Skin of body (tissue), 3 donors: ENCODE measurements at places on chromosomes 1 and 21. TPM values are rescaled to one million over a fixed set of nuclear protein-coding genes. Genes with fewer than 3 reads are reported as not detected.

DNA sequence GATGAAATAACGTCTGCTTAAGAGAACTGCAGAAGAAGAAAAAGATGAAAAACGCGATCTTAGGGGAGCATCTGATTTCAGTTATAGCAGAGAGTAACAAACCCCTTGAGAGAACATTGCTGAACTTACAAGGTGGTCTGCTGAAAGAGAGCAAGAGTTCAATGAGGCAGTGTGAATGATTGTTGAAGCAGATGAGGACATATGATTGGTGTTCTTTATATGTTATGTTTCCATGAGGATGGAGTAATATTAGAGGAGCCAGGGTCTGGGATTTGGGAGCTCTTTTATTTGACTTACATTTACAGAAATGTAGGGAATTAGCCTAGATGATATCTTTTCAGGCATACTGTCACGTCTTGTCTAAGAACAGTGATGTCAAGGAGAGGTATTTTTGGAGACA lies 1302.0 kb downstream of the KCNT2 start:
- DNase-seq = peak; percentile 17

DNA sequence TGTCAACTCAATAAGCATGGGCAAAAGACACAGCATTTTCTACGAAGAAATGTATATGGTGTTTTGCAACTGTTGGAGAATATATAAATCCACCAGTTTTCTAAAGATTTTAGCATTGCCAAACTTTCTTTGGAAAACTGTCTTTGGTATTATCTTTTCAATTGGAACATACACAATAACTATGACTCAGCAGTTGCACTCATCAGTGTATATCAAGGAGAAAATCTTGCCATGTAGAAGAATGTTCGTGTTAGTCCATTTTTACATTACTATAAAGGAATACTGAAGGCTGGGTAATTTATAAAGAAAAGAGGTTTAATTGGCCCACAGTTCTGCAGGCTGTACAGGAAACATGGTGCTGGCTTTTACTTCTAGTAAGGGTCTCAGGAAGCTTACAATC lies 41.1 kb downstream of the PRKAA2 start:
- DNase-seq = no peak

Gene OR2L13
- total RNA-seq = not detected

GRCh38 chr1:235938709-235939479 lies 72.2 kb upstream of the LYST start:
- no peak for DNase-seq

Gene TSTD1
- total RNA-seq = 29.3 TPM

Gene VSIG8
- 8.2 TPM for total RNA-seq

Gene COL9A2
- 4.9 TPM for total RNA-seq

Gene TPTE
- total RNA-seq = not detected

DNA sequence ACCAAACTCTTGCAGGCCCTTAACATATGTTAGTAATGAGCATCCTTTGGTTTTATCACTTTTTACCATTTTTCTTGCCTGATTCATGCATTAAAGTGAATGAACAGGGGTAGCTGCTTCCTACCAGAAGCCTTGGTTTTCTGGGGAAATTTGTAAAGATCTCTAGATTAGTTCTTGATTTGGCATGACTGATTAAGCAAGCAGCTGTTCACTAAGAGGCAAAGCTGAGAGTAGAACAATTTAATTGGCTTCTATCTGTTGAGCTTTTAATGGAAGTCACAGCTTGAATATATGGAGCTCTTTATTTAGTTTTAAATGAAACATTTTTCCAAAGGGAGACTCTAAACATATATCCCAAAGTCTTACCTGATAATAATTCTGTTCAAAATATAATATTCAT lies 23.6 kb downstream of the TLCD4 start:
- DNase-seq = no peak

DNA sequence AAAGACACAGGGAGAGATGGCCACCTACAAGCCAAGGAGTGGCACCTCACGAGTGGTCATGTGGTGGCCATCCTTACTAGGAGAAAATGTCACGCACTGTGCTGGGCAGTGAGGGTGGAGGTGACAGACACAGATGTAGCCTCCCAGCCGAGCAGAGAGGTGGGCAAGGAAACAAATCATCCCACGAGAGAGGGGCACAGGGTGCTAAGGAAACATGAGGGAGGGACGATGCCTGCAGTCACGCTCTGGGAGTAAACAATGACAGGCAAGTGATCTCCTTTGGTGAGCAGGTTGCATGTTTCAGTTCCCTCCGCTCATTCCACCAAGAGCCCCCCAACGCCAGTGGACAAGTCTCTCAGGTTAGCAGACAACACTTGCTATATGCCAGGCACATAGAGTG lies 65.8 kb downstream of the CD247 start:
- DNase-seq = no peak

DNA sequence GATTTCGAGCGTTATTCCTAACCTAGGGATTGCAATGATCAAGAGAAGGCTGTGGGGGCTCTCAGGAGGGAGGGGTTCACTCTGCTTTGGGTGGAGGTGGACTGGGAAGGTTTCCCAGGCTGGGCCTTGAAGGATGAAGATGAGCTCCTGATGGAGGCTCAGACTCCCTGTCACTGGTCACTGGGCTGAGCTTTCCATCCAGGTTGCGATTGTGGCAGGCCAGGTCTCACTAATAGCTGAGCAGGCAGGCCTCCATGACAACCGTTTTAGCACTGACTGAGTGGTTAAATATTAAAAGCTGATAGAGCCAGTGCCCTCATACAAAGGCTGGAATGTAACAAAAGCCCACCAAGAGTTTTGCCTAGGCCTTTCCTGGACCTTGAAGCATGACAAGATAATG lies 36.2 kb upstream of the EFCAB14 start:
- DNase-seq = no peak

DNA sequence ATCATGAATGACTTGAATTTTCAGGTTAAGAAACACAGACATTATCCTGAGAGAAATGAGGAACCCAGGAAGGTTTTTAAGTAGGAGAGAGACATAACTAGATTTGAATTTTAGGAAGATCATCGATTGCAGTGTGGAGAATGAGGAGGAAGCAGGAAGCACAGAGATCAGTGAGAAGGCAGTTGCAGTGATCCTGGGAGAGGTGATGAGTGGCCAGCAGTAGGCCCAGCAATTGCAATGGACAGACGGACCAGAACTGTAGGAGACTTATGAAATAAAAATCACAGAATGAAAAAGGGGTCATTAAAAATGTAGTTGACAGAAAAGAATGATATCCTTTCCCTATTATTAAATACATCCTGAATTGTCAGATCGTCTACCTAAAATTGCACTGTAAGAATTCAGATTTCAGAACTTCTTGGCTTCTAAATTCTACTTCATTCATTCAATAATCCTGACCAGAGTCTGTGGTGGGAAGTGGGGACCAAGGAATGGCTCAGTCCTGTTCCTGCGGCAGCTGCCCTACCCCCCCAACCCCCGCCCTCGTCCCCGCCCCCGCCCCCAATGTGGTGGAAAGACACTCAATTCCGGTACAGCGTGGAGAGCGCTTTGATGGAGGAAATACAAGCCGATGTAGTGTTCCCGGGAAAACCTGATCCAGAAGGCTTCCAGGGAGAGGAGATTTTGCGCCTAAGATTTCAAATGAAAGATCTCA lies 35.1 kb downstream of the SLC2A1 start:
- no peak for DNase-seq

Gene LORICRIN
- 39.6 TPM for total RNA-seq

Gene NHLH1
- total RNA-seq = 0.20 TPM

Gene F13B
- total RNA-seq = not detected

DNA sequence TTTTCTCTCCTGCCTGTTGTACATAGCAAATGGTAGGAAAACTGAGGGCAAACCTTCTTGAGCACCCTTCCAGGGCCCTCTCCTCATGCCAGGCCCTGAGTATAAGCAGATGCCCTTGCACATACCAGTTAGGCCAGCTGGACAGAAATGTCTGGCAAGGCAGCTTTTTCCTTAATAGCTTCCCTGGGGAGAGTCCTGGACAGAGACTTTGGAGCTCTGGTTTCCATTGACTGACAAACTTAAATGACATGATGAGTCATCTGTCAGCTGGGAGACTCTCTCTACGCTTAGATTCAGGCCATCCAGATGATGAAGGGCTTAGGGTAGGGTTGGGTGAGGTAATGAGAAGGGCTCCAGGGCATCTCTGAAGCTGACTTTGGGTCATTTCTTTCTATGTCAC lies 317.5 kb downstream of the ASTN1 start:
- DNase-seq = no peak

Gene RIMKLA
- 0.10 TPM for total RNA-seq

DNA sequence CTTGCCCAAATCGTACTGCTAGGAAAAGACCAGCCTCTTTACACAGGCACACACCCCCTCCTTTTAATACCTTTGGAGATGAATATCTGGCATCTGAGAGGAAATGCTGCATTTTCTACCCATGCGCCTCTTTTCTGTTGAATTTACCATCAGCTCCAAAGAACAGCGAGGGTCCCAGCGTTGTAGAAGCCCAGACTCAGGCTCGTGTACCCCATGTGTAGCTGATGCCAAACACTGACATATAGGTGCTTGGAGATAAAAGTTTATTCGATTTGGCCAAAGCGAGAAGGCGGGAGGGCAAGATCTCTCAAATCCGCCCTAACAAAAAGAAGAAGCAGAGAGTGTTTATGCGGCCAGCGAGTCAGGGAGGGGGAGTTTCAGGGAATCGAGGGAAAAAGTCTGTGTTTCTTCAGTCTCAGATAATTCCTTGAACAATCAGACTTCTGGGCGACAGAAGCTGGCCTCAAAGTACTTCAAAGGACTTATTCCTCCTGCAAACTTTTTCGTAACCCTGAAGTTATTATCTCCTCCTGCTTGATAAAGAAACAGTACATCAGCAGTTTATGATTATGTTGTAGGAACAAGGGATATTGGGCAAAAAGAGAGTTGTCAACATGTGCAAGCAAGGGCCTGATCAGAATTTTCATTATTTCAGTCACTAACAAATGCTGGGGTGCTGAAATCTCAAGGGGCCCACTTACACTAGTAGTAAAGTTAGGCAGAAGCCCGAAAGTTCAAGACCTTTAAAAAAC lies 642 bp upstream of the CREG1 start:
- DNase-seq = no peak

- DNase-seq = no peak
Observed at GRCh38 chr1:191579019-191579418, 579.2 kb upstream of the RGS18 start.

DNA sequence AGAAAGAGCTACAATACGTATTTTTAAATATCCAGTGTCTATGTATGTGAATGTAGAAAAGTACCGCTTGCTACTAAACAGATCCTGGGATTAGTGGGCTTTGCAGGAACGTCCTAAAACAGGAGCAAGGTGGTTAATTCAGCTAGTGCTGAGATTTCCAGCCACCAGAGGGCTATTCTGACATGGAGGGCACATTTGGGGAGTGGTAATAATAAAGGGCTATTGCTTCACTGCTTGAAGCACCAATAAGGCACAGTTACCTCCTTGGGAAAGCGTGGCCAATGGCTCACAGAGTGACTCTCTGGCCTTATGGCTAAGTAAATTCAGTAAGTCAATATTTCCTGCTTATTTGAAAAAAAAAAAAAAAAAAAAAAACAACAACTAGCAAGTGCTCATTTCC lies 152.4 kb downstream of the GABPA start:
- DNase-seq = no peak

Gene CYYR1
- total RNA-seq = 10.9 TPM

DNA sequence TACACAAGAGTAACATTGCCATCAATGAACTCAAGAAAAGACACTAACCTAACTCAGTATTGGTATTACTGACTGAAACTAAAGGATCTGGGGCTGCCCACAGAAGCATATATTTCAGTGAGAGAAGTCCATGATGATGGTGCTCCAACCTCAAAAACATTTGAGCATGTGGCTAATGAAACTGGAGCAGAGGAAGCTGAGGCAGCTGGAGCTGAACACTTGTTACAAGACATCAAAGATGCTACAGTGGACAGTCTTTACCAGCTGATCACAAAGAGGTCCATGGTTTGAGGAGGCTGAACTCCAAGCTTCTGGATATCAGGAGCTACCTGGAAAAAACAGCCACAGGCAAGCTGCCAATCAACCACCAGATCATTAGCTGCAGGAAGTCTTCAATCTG lies 42.2 kb upstream of the TTC39A start:
- DNase-seq = no peak

Gene SHE
- total RNA-seq = 5.4 TPM

GRCh38 chr1:31584869-31585735 lies 8.8 kb downstream of the TINAGL1 start:
- no peak for DNase-seq

GRCh38 chr1:172774561-172774960 lies 115.7 kb downstream of the FASLG start:
- no peak for DNase-seq

Gene NUP210L
- 0.10 TPM for total RNA-seq
